Neural cell (in vitro differentiated cells): ENCODE measurements at places on chromosomes 12 and 14. TPM values are rescaled to one million over a fixed set of nuclear protein-coding genes. Genes with fewer than 3 reads are reported as not detected.

The CMTM5 gene
- not detected in 2 replicates for polyA plus RNA-seq

The SLC6A12 gene
- 0.15 and 0.22 TPM in 2 replicates for polyA plus RNA-seq

The OLR1 gene
- polyA plus RNA-seq: not detected in 2 replicates

The SELPLG gene
- 0.62 TPM in 1 of 2 replicates, not detected in the other for polyA plus RNA-seq

The RECQL gene
- polyA plus RNA-seq: 28.8 and 29.2 TPM in 2 replicates
